ENCODE measurements at places on chromosomes 7 and 10. TPM values are rescaled to one million over a fixed set of nuclear protein-coding genes. Genes with fewer than 3 reads are reported as not detected.

Gene GPRIN2
- 9.2 TPM for total RNA-seq

Gene SLC16A9
- total RNA-seq, result 10.4 TPM

Gene CRYGN
- total RNA-seq, result 0.84 TPM

Gene TEX36
- total RNA-seq, result not detected

Gene RGS10
- 35.1 TPM for total RNA-seq

Gene GIGYF1
- total RNA-seq, result 23.1 TPM

Gene MARVELD1
- 37.2 TPM for total RNA-seq

Gene AKR1B15
- not detected for total RNA-seq

Gene GIMAP7
- total RNA-seq, result not detected

Gene SLC16A12
- total RNA-seq, result 0.75 TPM

Gene BUB3
- total RNA-seq, result 132 TPM

- no peak for DNase-seq
These were observed 50.5 kb downstream of the MRPL32 start for GRCh38 chr7:42982604-42983115.

- DNase-seq, result no peak
These were observed 3.8 kb downstream of the MINDY3 start for GRCh38 chr10:15856328-15857015.

DNA sequence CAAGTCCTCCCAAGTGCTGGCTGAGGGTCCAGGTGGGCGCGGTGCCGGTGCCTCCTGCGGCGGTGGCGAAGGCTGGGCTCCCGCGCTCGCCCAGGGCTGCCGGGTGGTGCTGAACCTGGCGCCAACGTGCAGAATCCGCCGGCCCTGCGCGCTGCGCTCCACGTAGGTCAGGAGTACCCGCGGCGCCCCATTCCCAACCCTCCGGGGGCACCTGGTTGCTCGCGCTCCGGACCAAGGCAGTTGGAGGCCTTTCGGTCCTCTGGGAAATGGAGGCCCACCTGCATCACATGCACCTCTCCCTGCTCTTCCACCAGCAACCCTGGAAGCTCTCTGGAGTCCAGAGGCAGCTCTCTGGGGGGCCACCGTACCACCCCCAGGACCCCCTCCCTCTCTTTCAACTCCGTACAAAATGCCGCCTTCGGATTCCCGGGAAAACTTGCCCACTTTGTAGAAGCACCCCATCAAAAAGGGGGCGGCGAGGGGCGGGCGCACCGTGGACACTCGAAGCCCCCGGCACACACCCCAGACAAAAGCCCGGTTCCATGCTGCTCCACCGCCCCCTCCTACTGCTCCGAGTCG lies 745 bp downstream of the SLC16A9 start:
- DNase-seq, result no peak

DNA sequence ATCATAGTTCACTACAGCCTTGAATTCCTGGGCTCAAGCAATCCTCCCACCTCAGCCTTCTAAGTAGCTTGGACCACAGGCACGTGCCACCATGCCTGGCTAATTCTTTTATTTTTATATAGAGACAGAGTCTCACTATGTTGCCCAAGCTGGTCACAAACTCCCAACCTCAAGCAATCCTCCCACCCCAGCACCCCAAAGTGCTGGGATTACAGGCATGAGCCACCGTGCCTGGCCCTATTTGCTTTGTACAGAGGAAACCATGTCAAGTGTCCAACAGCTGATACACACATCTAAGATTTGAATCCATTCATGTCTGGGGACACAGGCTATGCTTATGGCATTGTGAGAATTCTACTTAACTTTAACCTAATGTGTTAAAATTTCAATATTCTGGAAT lies 29.9 kb upstream of the MPP7 start:
- no peak for DNase-seq

- no peak for DNase-seq
These were observed 70.5 kb downstream of the DENND2A start for GRCh38 chr7:140570120-140570519.

DNA sequence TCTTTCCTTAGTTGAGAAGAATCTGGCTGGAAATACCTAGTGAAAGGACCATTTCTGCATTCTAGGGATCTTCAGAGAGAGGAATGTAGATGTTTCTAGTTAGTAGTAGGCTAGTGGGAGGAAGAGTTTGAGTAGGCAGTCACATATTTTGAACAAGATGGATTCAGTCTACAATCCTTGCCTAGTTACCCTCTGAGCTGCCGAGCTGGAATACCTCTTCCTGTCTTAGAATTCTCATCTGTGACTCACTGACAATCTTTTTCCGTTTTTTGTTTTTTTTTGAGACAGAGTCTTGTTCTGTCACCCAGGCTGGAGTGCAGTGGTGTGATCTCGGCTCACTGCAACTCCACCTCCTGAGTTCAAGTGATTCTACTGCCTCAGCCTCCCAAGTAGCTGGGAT lies 30.7 kb upstream of the PLPP4 start:
- no peak for DNase-seq

- DNase-seq, result no peak
These were observed 41.1 kb downstream of the TMEM270 start for GRCh38 chr7:73901823-73902597.

- no peak for DNase-seq
These were observed 96.5 kb upstream of the NPS start for GRCh38 chr10:127452568-127452967.

GRCh38 chr10:78609976-78610375 lies 458.8 kb upstream of the ZMIZ1 start:
- DNase-seq, result no peak

DNA sequence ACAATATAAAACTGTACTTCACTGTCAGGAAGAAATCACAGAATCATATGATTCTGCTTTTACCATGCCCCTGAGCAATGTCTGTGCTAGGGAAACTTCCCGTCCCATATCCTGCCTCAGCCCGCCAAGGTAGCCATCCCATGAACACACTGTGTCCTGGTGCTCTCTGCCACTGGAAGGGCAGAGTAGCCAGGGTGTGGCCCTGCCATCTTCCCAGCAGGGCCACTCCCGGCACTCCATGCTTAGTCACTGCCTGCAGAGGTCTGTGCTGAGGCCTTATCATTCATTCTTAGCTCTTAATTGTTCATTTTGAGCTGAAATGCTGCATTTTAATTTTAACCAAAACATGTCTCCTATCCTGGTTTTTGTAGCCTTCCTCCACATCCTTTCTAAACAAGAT lies 31.8 kb downstream of the AP3M1 start:
- no peak for DNase-seq

DNA sequence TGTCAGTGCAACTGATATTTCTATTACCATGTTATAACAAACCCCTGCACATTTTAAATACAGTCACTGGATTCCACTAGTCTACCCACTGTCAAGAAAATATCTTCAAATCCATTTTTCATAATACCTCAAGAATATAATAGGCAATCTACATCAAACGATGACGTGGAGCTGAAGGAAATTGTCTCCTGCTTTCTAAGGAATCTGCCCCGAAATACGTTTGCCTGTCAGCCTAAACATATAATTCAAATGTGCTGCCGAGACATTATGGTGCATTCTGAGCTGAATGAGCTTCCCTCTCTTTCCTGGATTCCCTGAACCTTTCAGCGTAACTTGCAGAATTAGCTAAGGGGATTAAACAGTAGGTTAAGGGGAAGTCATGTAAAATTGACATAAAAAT lies 306.8 kb downstream of the SORCS1 start:
- DNase-seq, result no peak

DNA sequence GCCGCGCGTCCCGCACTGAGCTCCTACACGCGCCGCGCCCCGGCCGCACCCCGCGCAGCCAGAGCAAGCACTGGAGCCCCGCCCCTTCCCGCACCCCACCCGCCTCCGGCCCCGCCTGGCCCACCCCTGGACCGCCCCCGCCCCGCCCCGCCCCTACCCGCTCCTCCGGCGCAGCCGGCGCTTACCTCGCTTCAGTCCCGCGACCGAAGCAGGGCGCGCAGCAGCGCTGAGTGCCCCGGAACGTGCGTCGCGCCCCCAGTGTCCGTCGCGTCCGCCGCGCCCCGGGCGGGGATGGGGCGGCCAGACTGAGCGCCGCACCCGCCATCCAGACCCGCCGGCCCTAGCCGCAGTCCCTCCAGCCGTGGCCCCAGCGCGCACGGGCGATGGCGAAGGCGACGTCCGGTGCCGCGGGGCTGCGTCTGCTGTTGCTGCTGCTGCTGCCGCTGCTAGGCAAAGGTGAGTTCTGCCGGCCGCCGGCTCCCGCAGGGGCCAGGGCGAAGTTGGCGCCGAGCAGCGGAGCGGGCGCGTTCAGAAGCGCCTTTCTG lies at the start of gene RET:
TSS of gene RET (plus strand) at position 194 of the 545 bp plus-strand sequence. CDS start at position 384, 190 bp downstream.
- no peak for DNase-seq

DNA sequence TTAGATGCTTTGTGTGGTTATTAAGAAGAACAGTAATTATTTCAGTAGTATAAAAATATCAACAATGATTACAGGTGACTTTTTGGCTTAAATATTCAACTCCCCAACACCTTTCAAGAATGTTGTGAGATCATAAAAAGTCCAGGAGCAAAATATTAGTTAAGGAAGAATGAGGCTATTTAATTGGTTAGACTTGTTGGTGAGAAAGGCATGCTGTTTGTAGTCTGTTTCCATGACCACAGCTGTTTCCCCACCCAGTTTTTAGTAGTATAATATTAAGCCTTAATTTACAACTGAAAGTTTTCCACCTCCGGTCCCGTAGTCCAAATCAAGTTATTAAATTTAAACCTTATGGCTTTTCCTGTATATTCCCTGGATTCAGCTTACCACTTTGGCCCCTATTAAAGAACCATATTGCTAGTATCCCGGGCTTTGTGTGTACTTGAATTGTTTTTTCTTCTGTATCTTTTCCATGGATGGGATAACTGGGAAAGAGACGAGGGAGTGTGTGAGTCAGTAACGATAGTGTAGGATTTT lies 133.3 kb downstream of the CELF2 start:
- DNase-seq, result no peak

DNA sequence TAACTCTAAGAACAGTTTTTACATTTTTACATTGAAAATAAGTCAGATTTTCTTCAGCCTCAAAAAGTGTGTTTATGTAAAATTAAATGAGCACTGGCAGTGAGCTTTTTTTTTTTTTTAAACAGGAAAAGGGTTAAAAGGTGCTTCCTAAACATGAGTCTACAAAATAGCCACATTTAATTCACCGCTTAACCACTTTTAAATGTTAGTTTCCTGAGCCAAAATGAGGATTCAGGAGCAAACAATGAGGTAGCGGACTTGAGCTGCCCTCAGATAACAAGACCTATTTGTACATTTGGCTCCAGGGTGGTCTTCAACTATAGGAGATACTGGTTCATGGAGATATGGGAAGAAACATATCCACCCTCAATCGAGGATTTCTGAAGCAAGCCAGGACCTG lies 22.8 kb downstream of the AKR1C3 start:
- DNase-seq, result no peak

GRCh38 chr10:120336911-120337540 lies 120.0 kb upstream of the PLPP4 start:
- no peak for DNase-seq

DNA sequence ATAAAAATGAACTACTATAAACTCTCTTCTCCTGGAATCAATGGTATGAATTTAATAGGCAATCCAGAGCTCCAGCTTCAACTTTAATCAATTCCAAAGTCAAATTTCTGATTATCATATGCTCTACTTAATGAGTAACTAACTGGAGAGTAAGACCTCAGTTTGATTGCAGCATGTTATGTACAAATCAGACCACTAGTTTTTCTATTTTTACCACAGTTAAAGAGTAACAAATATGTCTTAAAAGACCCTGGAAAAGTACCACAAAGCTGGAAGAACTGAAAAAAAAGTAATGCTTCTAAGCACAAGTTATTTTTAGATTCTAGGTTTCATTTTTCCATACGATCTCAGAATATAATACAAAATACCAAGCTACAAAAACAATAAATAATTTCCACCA lies 56.0 kb upstream of the TNKS2 start:
- no peak for DNase-seq

DNA sequence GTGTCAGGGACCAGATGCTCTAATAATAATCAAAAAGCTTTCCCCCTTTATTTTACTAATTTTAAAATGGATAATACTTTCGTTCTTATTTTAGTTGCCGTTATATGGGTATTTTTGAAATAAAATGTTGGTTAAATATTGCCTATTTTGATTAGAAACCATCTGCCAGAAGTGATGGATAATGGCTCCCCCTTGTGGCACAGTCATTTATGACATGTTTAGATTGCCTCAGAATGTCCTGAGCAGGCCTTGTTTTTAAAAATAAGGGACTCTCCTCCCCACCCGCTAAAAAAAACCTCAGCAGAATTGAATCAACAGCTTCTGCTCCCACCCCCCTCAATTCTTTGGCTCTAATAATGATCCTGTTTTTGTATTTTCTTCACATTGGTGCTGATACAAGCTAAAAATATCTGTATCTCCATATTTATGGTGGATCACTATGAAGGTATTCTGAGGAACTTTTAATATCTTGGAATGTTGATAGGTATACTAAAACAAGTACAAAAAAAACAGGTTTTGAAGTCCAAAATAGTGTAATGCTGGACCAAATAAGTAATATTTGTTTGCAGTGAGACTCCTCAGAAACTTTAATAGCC lies 38.8 kb downstream of the TMEM60 start:
- no peak for DNase-seq

- DNase-seq, result no peak
These were observed 190.6 kb downstream of the PTPN20 start for GRCh38 chr10:47101807-47102206.

- no peak for DNase-seq
These were observed 45.2 kb downstream of the MICALL2 start for GRCh38 chr7:1413936-1414639.

GRCh38 chr7:27130540-27131389 lies at the start of gene HOXA4:
TSS of gene HOXA4 (minus strand) at chr7:27130757. CDS start at chr7:27130733, 24 bp downstream.
- DNase-seq, result no peak

- no peak for DNase-seq
These were observed 41.1 kb upstream of the PRPS1L1 start for GRCh38 chr7:18068745-18069144.

- DNase-seq, result no peak
These were observed 215.3 kb upstream of the GLI3 start for GRCh38 chr7:42452356-42452755.

- no peak for DNase-seq
These were observed 1575.2 kb upstream of the LRRTM3 start for GRCh38 chr10:65350611-65351010.

DNA sequence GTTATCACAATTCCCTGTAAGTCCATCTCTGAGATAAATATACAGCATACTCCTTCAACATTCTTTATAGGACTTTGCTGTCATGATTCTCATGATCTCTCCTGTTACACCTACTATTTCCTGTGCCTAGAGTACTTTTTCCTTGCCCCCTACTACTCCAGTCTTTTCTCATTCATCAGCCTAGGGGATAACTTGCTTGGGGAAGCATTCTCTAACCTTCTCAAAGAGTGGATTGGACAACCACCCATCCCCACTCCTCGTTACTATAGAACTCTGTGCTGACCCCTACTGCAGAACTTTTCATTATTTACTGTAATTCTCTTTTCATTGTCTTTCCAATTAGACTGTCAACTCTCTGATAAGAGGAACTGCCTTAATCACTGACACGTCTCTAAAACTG lies 57.4 kb upstream of the TFEC start:
- no peak for DNase-seq

- no peak for DNase-seq
These were observed 60.8 kb downstream of the NRCAM start for GRCh38 chr7:108395426-108395825.

GRCh38 chr7:114785496-114785895 lies 136.4 kb upstream of the MDFIC start:
- no peak for DNase-seq

- no peak for DNase-seq
These were observed 39.7 kb upstream of the NMT2 start for GRCh38 chr10:15208221-15208620.

All from kidney epithelial cell (primary cell).